ENCODE measurements at places on chromosomes 16 and 17.

DNA sequence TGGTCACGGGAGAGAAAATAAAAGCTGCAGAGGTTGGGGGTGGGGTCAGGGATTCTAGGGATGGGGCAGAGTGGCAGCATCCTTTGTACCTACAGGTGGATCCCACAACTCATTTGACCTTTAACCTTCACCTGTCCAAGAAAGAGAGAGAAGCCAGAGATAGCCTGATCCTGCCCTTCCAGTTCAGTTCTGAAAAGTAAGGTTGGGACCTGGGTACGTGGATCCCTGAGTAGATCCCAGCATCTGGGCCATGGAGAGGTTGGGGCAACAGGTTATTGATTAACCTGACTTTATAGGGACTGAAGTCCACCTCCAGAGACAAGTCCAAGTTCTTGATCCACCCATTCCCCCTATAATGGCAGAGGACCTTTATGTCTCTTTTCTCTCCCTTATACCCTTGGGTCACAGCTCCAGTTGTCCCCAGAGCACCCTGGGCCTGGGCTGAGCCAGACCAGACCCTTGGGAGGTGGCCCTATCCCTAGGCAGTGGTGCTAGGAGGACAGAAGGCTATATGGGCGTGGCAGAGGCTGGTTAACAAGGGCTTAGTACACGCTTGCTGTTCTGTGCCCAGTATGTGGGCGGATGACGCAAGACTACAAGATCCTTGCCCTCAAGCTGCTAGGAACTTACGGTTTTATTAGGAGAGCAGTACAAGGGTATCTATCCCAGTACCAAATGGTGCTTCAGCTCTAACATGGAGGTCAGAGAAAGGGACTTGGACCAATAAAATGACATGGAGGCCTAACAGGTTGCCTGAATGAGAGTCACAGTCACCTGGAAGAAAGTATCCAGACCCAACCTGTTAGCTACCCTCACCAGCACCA is 3.3 kb downstream of the CLDN7 start:
- no peak for DNase-seq

- no peak for DNase-seq
These were observed 119.8 kb downstream of the PRKCA start for GRCh38 chr17:66422186-66422585.

GRCh38 chr17:73792994-73793393 is 148.7 kb upstream of the SDK2 start:
- DNase-seq, result no peak

- peak; percentile 90 for DNase-seq
These were observed 20.0 kb upstream of the SLC35G3 start for GRCh38 chr17:35214192-35214591.

DNA sequence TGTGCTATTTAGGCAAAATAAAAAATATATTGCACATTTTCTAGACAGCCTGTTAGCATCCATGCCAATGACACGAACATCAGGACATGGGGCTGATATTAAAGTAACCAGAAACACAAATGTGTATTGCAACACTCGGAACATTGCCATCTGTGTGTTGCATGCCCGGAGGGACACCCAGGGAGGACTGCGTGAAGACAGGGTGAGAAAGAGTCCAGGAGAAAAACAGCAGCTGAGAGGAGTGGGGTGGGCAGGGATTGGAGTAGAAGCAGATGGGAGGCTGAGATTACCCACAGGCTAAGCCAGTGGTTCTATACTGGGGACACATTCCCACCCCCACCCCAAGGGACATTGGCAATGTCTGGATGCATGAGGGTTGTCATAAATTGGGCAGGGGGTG is 114.8 kb downstream of the GRIN2A start:
- no peak for DNase-seq

DNA sequence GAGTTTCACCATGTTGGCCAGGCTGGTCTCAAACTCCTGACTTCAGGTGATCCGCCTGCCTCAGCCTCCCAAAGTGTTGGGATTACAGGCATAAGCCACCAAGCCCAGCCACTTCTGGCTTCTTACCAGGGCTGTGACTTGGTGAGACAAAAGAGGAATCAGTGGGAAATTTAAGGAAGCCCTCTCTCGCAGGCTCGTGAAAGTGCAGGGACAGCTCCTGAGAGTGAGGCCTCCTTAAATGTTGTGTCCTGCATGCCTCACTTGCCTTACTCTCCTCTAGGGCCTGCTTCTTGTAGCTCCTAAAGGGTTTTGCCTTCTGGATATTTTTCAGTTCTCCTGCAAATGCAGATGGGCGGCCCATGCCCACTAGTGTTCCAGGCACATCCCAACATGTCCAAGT is 5.2 kb downstream of the AHSP start:
- DNase-seq, result no peak

GRCh38 chr16:88792668-88793250 is 7.7 kb upstream of the PIEZO1 start:
- DNase-seq, result no peak

GRCh38 chr17:59004338-59005111 is 102.2 kb downstream of the TRIM37 start:
- peak; percentile 81 for DNase-seq

GRCh38 chr16:77562497-77562896 is 127.7 kb upstream of the ADAMTS18 start:
- no peak for DNase-seq

Data from CD4-positive, alpha-beta T cell treated with Interleukin-17A for 1 hour (primary cell).